ENCODE measurements at places on chromosomes 12 and 14.

GRCh38 chr14:73903028-73903427, 16.4 kb downstream of the ZNF410 start:
- no peaks in the 10 kb centered on the region for H3K27me3 ChIP-seq
- no peak overlapping the region for H3K27ac ChIP-seq
- peaks cover 62% of the 10 kb centered on the region for H3K36me3 ChIP-seq
- DNase-seq: no peak
- H3K4me1 ChIP-seq: no peaks in the 10 kb centered on the region

DNA sequence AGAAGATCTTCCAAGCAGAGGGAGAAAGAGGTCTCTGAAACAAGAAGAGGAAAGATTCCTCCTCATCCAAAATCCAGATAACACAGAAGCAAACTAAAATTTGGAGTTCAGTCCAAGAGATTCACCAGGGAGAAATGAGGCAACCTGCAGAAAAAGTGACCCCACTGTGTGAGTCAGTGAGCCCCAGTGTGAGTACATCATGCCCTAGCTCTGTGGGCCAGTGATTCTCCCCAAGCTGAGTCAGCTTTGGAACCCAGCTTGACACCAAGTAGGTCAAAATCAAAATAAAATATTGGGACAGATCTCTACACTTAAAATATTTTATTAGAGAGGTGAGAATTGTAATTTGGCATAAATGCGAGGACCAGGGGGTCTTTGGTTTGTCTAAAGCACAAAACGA, 17.2 kb downstream of the CLEC2B start:
- no peaks in the 10 kb centered on the region for H3K36me3 ChIP-seq
- no peak for DNase-seq
- no peaks in the 10 kb centered on the region for H3K27me3 ChIP-seq
- no peak overlapping the region for H3K4me3 ChIP-seq

DNA sequence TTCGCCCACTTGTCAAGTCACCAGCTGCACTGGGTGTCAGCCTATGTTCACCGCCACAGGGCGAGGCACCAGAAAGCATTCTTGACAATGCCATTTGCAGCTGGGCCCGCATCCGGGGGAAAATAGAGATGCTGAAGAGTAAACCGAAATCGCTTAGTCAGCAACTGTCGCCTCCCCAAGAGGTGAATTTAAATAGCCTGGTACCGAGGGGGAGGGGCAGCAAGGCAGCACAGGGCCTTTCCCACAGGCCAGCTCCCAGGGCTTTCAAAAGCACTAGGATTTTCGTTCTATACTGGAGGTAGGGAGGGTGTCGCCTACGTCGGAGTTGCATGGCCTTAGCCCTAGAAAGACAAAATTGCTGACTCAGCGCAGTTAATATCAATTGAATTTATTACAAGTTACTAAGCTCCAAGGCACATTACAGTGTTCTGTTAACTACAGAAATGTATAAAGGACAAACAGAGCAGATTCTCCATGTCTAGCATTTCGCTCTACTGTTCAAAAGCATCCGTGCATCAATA, 4.3 kb downstream of the IRF2BPL start:
- peaks cover 47% of the 10 kb centered on the region for H3K4me1 ChIP-seq
- H3K4me3 ChIP-seq: peak overlapping the region; percentile 78
- DNase-seq: no peak
- no peaks in the 10 kb centered on the region for H3K27me3 ChIP-seq

- H3K4me3 ChIP-seq: no peak overlapping the region
- DNase-seq: no peak
- no peaks in the 10 kb centered on the region for H3K36me3 ChIP-seq
- no peaks in the 10 kb centered on the region for H3K4me1 ChIP-seq
- H3K27me3 ChIP-seq: no peaks in the 10 kb centered on the region
These were observed 70.8 kb upstream of the IGF1 start for GRCh38 chr12:102551186-102551585.

DNA sequence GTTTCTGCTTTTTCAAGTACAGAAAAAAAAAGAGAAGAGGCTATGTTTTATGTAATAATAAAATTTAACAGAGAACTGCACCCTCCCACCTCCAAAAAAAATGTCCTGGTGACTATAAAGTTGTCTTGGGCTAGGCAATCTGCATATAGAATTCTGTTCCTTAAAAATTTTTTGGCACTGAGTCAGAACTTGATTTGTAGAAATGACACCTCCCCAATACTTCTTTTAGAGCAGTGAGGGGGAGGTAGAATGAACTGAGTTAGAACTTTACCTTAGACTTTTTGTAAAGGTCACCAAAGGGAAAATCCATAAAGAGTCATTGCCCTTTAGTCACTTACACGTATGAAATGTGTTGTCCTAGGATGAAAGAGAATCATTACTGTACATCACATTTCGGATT, 80.0 kb downstream of the BTG1 start:
- no peak for DNase-seq
- H3K4me3 ChIP-seq: no peak overlapping the region
- no peaks in the 10 kb centered on the region for H3K27me3 ChIP-seq
- peaks cover 10% of the 10 kb centered on the region for H3K4me1 ChIP-seq
- H3K27ac ChIP-seq: no peak overlapping the region

GRCh38 chr14:51242545-51243490, 2.8 kb downstream of the TMX1 start:
- no peak overlapping the region for H3K4me3 ChIP-seq
- no peaks in the 10 kb centered on the region for H3K27me3 ChIP-seq
- DNase-seq: no peak
- peaks cover 21% of the 10 kb centered on the region for H3K36me3 ChIP-seq

- DNase-seq: no peak
- no peak overlapping the region for H3K27ac ChIP-seq
- no peaks in the 10 kb centered on the region for H3K27me3 ChIP-seq
- no peak overlapping the region for H3K4me3 ChIP-seq
These were observed 8.7 kb downstream of the PGAM5 start for GRCh38 chr12:132719141-132719953.

GRCh38 chr14:104344818-104345620, 206.6 kb downstream of the KIF26A start:
- no peaks in the 10 kb centered on the region for H3K36me3 ChIP-seq
- DNase-seq: no peak
- no peak overlapping the region for H3K4me3 ChIP-seq
- H3K27me3 ChIP-seq: no peaks in the 10 kb centered on the region

DNA sequence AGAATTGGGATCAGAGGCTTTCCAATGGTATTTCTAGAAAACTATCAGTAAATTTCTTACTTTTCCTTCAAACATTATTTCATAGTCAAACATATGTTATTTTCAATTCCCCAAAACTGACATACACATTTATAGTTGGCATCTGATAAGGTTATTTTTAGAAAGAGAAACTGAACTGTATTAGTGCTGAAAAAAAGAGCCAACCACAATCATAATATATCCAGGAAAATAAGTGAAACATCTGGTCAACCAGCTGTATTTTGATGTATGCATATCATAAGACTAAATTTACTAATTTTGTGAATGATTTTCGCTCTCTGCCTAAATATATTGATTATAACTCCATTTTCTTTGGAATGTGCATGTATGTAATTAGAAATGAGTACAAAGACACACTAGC, 554.2 kb downstream of the FLRT2 start:
- H3K27ac ChIP-seq: no peak overlapping the region
- no peaks in the 10 kb centered on the region for H3K4me1 ChIP-seq
- no peaks in the 10 kb centered on the region for H3K36me3 ChIP-seq
- DNase-seq: no peak
- H3K4me3 ChIP-seq: no peak overlapping the region

GRCh38 chr12:101992091-101992490, 69.7 kb downstream of the WASHC3 start:
- H3K27me3 ChIP-seq: no peaks in the 10 kb centered on the region
- no peak overlapping the region for H3K4me3 ChIP-seq
- no peaks in the 10 kb centered on the region for H3K36me3 ChIP-seq
- H3K27ac ChIP-seq: no peak overlapping the region
- no peak for DNase-seq

DNA sequence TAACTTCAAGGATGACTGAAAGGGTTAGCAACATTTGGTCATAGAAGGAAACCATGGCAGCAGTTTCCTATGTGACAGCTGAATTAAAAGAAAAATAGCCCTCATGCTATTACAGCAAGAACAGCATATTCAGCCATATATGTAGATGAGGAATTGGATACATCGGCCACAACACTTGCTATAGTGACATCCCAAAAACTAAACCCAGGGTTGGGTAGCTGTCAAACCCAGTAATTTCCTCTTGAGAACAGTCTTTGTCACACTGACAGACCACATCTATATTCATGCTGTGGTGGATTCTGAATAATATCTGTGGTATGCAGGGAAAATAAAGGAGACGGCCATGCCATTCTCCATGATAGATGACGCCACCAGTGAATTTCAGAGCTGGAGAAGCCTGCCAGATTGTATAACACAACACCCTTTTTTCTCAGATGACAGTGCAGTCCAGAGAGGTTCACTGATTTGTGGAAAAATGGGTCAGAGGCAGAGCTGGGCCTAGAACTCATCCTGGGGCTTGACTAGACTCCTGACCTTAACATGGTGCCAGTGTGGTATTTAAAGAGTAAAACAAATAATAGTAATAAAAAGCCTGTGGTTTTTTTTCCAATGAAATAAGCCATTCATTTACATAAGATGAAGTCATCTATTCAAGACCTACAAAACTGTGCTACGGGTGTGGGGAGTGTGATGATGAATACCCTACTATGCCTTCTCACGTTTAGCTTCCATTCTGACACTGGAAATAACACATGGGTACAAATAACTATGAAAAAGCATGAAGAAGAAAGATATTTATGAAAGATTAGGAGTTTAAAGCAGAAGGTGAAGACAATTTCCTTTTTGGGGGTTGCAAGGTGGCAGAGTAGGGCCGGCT, 32.3 kb downstream of the EFCAB11 start:
- H3K27ac ChIP-seq: no peak overlapping the region
- no peaks in the 10 kb centered on the region for H3K27me3 ChIP-seq
- no peaks in the 10 kb centered on the region for H3K36me3 ChIP-seq
- no peak overlapping the region for H3K4me3 ChIP-seq
- H3K4me1 ChIP-seq: no peaks in the 10 kb centered on the region

DNA sequence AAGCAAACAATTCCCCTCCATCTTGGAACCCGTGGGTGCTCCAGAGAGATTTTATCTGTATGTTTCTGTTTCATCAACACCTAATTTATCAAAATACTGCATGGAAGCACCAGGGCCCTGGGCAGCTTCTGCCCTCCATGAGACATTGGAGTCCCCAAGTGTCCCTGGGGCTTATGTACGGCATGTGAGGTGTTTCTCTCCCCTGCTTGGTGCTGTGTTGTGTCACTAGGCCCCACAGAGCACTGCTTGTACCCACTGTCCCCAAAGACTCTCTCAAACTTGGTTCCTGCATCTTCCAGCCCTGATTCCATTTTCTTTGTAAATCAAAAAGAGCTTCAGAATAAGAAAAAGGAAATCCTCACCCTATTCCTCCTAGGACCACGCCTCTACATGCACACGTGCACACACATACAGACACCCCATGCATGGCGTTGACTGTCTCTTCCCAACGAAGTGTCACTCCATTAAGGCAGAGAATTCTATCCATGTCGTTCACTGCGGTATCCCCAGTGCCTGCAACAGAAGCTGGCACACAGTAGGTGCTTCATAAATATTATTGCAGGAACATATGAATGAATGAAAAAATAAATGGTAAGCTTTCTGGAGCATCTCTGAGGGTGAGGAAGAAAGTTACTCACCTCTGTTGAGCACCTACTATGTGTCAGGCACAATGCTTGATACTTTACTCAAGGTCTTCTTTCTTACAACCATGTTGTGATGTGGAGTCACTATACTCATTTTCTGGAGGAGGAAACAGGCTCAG, 191.6 kb downstream of the DICER1 start:
- no peak overlapping the region for H3K4me3 ChIP-seq
- DNase-seq: no peak
- no peaks in the 10 kb centered on the region for H3K4me1 ChIP-seq
- no peaks in the 10 kb centered on the region for H3K36me3 ChIP-seq
- peaks cover 13% of the 10 kb centered on the region for H3K27me3 ChIP-seq

GRCh38 chr14:99938376-99938775, 126.8 kb upstream of the EVL start:
- H3K4me3 ChIP-seq: no peak overlapping the region
- H3K4me1 ChIP-seq: no peaks in the 10 kb centered on the region
- H3K27me3 ChIP-seq: no peaks in the 10 kb centered on the region
- no peak for DNase-seq
- no peak overlapping the region for H3K27ac ChIP-seq

DNA sequence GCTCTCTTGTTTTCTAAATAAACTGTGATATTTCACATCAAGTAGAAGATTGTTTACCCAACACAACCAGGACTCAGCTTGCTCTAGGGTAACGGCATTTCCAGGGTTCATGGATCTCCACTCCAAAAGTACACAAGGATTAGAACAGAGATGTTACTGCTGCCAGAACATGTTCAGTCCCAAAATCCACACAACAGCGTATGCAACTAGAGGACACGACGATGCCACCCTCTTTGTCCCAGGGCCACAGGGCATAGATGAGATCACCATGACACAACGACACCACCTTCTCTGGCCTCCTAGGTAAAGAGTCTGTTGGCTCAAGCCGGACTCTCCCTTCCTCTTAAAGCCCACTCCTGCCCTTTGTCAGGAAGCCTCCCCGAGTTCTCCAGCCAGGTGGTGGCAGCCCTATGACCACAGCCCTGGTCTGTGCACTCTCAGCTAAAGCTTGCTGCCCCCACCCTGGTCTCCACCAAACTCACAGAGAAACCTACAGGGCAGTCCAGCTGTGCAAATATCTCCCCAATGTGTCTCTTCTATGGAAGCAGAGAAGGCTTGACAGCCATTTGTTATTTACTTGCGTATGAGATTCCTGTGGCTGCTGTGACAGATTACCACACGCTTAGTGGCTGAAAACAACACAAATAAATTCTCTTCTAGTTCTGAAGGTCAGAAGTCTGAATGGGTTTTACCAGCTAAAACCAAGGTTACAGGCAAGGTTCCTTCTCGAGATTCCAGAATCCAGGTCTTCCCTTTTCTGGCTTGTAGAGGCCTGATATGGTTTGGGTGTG, 10.3 kb downstream of the CLMN start:
- no peak overlapping the region for H3K4me3 ChIP-seq
- H3K27ac ChIP-seq: no peak overlapping the region
- H3K4me1 ChIP-seq: peaks cover 15% of the 10 kb centered on the region
- no peak for DNase-seq

DNA sequence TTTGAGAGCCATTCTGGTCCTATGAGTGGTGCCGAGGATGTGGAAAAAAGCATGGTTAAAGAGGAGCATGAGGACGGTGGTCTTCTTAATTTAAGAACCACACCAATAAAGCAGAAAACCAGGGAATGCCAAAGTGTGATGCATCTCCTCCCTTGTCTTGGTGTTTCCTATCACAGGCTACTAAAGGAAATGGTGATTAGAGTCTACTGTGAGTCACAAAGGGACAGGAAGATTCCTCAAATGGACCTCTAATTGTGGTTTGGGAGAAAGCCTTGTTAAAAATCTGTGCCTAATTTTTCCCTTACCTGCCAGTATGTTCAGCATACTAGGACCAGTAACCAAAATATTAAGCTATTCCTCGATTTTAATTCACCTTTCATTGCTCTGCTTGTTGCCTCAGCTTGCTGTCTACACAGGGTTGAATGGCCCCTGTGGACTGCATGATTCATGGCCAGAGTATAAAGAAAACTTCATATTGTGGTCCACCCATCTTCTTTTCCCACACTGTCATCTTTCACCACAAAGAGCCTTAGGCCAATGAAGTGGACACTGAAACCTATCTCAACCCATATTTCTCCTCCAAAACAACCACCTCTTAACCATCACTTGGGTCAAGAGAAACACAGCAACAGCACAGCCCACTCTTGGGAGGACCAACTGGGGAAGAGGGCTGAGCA, 38.8 kb downstream of the DIO2 start:
- DNase-seq: no peak
- H3K4me1 ChIP-seq: no peaks in the 10 kb centered on the region
- no peak overlapping the region for H3K4me3 ChIP-seq
- no peaks in the 10 kb centered on the region for H3K27me3 ChIP-seq
